ENCODE measurements at places on chromosomes 16 and 17.
A peak's percentile ranks its signal among the peaks of the same experiment; 100 is the strongest.

- no peak for DNase-seq
These were observed 15.8 kb downstream of the TEKT1 start for GRCh38 chr17:6815775-6816174.

- no peak for DNase-seq
These were observed 13.9 kb downstream of the SARM1 start for GRCh38 chr17:28385406-28385805.

DNA sequence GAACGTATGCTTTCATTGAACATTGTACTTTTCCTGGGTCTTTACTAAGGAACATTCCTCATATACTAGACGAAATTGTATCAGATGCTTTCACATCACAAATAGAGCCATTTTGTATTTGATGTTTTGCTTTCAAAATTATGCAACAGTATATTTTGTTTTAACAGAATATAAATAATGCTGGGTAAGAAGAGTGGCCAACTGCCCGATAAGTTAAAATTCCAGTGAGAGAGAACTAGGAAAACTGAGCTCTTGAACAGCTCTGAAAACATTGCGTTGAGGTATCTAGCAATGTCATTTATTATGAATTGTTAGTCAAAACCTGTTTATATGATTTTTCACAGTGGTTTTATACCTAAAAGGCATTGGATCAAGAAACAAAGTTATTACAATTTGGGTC lies 50.8 kb downstream of the USP10 start:
- no peak for DNase-seq

DNA sequence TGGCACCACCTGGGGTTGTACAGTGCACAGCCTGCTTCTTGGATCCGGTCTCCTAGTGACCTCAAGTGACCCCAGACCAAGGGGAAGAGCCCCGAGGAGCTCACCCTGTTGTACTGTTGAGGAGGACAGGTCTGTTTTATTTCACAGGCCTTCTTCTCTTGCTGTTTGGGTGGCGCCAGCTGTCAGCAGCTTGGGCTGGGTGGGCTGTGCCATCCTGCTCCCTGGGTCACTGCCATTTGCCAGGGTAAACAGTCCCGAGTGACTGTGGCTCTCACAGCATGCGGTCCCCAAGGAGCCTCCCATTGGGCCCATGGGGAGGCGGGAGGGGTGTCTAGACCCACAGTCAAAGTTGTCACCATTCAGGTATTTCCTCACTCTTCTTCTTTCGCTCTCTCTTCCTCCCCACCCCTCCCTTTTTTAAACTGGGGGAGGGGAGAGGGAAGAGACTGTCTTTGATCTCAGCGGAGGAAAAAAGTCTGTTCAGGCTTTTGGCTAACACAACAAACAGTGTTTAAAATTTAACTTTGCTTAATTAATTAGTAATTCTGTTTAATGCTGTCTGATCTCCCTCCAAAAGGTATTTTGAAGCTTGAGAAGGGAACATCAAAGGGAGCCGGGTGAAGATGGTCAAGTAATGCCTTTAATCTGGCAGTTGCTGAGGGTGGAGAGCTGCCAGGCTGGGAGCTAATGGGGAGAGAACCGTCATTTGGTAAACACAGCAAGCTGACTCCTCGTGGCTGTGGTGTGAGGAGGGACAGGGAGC lies 64.0 kb downstream of the SNX20 start:
- DNase-seq = no peak

DNA sequence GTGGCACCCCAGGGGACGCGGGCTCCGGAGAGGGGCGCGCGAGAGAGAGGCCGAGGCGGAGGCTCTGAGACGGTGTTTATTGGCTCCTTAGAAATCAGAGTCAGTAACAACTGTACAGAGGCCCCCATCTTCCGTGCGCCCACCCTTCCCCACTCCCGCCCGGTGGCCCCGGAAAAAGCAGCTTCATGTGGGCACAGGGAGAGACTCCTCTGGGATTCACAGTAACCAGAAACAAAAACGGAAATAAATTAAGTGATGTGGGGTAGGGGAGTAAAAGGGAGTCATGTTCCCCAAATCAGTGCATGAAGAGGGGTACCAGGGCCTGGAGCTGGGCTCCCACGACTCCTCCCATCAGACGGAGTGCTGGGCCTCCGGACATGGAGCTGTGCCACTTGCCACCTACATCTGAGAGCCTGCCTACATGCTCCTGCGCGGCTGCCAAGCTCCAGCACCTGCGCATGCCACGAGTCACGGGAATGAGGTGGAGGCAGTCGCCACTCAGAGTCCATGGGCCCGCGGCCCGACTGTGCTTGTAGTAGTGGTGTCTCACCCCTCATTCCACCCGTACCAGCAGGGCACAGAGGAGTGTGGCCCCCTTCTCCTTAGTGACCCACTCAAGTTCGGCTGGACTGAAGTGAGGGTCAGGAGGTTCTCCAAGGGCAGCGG lies 543 bp upstream of the GPS2 start:
- no peak for DNase-seq

GRCh38 chr17:77414811-77415400 lies 274.1 kb downstream of the SEC14L1 start:
- DNase-seq = no peak

GRCh38 chr17:50692448-50693035 lies 15.2 kb downstream of the ANKRD40 start:
- DNase-seq = no peak

DNA sequence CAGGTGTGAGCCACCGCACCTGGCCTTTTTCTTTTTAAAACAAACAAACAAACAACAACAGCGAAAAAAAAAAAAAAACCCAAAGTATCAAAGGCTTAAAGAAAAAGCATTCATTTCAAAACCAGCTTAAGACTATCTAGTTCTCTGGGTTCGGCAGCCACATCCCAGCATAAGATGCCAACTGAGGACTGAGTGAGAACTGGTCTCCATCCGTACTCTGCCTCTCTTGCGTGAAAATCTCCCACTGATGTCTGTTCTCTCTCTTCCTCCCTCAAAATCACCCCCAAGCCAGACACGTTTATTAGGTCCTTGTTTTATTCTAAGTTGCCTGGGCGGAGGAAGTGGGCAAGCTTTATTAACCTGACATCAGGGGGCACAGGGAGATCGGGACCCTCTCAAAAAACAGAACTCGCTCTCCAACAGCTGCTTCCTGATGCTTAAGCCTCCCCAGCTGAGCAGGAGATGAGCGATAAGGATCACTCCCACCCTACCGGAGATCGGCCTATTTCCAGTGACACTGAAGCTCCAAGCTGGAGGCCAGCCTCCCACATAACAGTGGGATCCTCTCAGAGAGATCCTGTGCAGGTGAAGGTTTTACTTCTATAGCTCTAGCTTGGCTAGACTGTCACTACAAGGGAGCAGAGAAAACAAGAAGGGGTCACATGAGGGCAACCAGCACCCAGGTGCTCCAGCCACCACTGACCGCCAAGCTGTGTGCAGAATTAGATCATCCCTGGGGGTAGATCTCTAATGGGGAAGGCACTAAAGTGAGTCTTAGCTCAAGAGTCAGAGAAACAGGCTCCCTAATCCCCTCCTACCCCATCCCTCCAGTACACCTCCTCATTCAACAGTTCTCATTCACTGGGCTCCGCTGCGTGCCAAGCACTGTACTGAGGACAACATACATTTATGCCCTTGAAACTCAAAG lies 13.6 kb downstream of the CDC42EP4 start:
- DNase-seq = no peak

DNA sequence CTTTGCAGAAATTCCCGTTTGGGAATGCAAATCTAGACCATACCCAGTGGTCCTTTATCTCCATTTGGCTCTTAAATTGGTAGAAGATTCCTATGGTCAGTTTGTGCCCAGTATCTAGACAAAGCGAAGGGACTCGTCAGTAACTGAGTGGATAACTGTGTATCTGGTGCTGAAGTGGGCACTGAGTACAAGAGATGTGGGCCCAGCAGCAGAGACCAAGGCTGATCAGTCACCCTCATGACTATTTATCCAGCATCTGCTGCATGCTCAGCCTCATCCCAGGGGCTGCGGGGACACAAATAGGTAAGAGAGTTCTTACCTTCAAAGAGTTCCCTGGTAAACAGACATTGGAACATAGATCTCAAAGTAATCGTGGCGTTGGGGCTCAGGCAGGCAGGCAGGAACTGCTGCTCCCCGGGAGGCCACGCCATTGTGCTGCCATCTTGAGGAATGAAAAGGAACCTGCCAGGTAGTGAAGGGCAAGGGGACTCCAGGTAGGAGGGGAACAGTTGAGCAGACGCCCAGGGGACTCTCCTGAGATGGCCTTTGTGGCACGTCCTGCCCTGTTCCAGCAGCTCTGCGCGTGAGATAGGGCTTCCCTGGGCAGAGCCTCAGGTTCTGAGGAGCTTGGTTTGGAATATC lies 10.3 kb downstream of the NT5M start:
- DNase-seq = no peak

DNA sequence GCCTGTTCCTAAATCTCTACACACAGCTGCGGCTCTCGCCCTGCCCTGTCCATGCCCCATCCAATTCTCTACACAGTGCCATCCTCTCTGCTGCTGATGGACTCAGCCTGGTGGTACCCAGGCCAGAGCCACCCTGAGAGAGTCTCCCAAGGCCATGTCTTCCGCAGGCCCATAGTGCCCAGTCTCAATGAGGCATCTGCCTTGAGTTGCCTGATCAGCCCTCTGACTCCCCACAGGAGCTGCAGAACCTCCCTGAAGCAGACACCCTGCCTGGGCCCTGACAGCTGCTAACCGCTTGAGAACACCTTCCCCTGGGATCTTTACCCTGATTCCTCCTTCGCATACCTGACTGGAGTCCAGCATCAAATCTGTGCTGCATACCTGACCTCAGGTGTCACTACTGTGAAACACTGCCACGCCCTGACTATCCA lies 13.3 kb downstream of the TSPOAP1 start:
- no peak for DNase-seq

GRCh38 chr16:30186782-30187555 lies 3.6 kb downstream of the CORO1A start:
- DNase-seq = no peak

- no peak for DNase-seq
These were observed 7.6 kb downstream of the SGCA start for GRCh38 chr17:50173335-50173941.

DNA sequence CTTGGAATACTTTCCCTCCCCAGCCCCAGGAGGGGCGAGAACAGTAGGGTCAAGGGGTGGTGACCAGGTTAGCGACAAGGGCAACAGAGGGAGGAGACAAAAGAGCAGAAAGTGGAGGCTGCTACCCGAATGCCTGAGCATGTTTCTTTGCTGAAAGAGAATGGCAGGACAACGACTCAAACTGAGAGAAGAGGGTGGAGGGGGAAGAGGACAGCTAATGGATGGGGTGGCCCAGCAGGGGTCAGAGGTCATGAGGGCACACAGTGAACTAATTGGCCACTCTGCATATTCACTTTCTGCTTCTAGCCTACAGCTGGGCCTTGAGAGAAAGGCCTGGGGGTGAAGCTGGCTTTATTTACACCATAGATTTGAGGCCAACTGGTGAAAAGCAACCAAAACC lies 19.1 kb upstream of the DDX52 start:
- DNase-seq = no peak

- no peak for DNase-seq
These were observed 5.7 kb upstream of the MAPK8IP3 start for GRCh38 chr16:1700246-1700645.

- no peak for DNase-seq
These were observed 151.1 kb upstream of the IRX5 start for GRCh38 chr16:54779549-54779948.

DNA sequence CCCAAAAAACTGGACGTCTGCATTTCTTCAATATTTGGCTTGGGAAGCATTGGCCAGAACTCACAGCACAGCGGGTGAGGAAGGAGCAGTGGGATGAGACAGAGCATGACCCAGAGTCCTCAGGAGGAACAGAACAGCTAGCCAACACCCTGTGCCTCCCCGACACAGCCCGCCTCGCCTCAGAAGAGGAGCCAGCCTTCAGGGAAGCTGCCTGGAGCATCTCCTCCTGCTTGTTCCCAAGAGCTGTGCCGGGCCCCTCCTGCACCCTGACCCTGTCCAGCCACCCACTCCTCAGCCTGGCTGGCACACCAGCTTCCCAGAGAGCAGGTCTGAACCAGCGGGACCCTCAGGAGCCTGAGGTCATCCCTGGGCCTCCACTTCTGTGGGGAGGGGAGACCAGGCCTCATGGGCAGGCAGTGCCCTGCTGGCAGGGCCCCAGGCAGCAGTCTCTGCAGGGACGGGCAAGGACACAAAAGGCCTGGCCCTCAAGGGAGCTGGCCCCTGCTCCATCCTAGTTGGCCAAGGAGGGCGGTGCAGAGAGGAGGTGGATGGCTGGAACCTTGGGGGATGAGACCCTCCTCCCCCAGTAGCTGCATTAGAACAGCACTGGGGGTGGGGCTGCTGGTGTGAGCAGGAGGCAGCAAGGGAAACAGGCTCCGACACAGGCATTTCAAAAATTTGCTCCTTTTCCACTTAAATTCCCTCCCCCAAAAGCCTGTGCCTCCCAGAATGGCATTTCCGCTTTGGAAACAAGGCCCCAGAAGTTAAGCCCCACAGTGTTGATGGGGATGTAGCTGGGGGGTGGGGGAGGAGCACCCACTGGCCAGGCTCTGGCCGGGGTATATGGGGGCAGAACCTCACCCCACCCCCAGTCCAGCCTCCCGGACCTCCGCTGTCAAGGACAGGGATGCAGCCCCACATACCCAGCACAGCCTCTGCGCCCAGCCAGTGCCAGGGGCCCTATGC lies 1.8 kb upstream of the BCAR1 start:
- no peak for DNase-seq

GRCh38 chr17:62658136-62658920 lies 30.9 kb downstream of the MRC2 start:
- DNase-seq = no peak

DNA sequence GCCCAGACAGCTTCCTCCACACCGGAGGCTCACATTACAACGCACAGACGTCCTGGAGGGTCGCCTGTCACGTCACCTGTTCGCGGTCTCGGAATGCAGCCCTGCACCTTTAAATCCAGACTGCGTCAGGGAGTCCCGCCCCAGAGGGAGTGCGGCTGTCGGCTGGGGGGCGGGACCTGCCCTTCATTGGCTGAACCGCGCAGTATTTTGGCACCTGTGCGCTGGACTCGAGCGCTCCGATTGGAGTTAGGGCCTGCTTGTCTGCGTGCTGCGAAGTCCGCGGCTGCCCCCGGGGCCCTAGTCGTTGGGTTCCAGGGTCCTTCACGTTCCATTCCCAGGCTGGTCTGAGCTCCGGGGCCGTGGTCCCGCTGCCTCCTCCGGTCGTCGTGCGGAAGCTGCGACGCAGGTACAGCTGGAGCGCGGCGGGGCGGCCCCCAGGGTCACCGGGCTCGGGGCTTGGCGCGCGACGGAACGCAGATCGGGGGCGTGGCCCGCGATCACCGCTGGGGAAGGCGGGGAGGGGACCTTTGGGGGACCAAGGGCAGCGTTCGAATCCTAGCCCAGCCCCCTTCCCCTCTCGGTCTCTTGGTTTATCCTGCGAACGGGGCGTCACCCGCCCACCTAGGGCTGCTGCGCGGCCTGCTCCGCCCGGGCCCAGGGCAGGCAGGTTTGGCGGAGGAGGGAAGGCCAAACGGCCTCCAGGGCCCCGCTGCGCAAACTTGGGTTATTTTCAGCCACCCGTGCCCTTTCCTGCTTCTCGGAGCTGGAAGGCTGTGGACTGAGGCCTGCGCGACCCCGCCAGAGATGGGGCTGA lies at the start of gene MIEF2:
TSS of gene MIEF2 (plus strand) at position 331 of the 814 bp plus-strand sequence. CDS start 2,059 bp downstream, outside the sequence.
- peak; percentile 93 for DNase-seq

- DNase-seq = no peak
These were observed 216.2 kb downstream of the RBFOX1 start for GRCh38 chr16:7548796-7549318.
